ENCODE measurements at places on chromosomes 7 and 10.

DNA sequence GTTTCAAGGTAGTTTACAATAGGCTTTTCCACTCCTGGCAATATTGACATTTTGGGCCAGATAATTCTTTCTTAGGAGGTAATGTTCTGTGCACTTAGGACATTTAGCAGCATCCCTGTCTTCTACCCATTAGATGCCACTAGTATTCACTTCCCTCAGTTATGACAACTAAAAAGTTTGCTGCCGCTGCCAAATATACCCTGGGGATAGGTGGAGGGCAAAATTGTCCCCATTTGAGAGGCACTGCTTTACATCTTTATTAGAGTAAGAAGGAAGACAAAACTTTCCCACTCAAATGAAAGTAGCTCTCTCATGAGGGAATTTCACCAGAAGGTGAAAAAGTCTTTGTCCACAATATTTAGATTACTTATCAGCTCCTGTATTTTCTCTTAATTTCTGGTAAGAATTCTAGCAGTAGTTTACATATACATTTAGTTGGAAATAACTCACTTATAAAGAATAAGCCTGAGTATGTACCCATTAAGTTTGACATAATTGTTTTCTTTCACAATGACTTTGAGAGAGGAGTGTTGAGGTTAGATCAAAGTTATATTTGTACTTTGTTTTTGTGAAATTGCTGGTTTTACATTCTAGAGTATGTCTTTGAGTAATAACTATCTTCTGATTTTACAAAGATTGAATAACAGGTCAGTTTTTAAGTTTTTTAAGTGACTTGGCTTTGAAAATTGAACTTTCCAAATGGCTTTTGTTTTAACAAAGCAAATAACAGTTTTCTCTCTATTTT is 46.0 kb downstream of the HELLS start:
- DNase-seq, result no peak

GRCh38 chr7:74028321-74028838 is 407 bp downstream of the ELN start:
- DNase-seq, result no peak

DNA sequence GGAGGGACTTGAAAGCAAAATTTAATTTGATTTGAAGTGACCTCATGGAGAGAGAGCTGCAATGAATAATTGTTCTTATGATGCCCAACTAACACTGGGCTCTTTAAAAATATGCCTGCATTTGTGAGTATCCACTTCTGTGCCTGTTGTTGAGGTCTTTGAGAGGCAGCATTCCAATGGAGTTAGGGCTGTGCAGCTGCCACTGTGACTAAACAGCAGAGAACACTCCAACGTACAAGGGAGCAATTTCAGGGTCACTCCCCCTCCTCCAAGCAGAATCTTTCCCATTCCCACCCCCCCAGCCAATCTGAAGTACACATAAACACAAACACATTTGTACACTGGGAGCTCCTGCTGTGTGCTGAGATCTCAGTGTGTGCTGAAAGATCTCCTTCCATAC is 28.0 kb upstream of the GSAP start:
- no peak for DNase-seq

DNA sequence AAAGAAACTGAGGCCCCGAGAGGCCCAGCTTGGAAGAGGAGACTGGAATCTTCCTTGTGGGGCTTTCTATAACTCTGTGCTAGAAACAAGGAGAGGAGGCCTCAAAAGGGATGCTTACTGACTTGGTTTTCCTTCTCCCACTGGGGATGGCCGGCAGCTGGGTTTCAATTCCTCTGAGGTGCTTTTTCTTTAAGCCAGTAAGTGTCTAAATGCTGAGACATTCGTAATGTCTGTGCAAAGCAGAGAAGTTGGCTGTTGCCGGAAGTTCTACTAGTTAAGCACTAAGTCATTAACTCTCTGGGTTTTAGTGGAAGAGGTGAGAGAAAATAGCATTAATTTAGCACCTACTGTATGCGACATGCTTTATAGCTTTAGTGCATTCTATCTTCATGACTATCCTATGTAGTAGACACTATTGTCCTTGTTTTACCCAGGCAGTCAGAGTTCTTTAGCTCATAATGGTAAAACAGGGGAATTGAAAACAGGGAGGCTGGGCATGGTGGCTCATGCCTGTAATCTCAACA is 135.2 kb downstream of the RGS10 start:
- no peak for DNase-seq

DNA sequence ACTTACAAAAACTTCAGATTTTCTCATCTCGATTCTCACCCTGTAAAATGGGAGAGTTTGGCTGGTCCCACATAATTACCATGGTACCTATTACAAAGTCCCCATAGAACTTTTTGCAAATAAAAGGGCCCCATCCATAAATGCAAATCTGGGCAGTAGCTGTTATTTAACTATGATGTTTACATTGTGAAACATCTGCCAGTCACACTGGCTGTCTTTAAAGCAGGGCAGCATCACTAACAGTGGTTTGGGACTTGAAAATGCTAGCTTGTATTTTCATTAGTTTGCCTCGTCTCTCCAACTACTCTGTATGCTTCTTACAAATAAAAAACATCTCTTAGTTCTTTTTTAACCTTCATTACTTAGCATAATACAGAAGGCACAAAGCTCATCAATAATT is 240.7 kb downstream of the FZD1 start:
- DNase-seq, result no peak

Data from fibroblast of skin of left biceps (primary cell).